ENCODE measurements at places on chromosomes 16 and 17.
A peak's percentile ranks its signal among the peaks of the same experiment; 100 is the strongest.

- DNase-seq: peak; percentile 30
These were observed 68.2 kb downstream of the SREBF1 start for GRCh38 chr17:17768424-17769088.

DNA sequence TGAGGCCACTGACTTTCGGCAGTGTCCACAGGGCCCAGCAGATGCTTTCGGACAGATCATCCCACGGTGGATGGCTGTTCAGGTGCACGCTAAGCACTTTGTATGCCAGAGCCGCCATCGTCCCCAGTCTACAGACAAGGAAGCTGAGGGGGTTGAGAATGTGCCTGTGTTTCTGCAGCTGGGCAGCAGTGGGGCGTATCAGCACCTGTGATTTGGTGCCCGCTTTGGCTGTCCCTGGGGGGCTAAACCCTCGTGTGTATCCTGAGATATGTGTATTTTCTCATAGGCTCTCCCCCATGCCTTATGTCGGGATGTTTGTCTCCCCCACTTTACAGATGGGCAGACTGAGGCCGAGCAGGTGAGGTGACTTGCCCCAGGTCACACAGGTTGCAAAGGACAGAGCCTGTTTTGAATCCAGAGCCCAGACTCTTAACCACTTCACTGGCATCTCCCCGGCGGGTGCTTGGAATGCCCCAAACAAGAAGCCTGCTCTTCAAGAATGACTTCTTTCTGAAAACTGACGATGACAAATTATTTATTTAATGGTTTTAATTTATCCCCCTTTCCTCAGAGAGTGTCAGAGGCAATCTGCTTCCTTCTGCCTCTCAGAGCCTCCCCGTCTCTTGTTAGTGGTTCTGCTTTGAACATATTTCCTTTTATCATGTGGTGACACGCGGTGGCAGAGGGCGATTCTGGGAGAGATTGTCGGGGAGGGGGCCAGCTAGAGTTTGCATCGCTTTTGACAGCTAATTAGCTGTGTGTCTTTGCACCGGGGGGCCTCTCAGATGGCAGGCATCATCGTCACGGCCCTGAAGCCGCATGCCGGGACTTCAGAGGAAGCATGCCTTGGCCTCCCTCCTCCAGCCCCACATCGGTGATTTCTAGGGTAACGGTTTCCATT is 149.6 kb upstream of the CIBAR2 start:
- no peak for DNase-seq

- peak; percentile 21 for DNase-seq
These were observed at the start of gene PMFBP1 for GRCh38 chr16:72172105-72173034. Gene PMFBP1, minus strand, starts transcription at chr16:72172155. Its CDS starts 947 bp downstream, at chr16:72171208.

GRCh38 chr17:76695059-76695831 is 15.5 kb downstream of the MXRA7 start:
- DNase-seq: no peak

DNA sequence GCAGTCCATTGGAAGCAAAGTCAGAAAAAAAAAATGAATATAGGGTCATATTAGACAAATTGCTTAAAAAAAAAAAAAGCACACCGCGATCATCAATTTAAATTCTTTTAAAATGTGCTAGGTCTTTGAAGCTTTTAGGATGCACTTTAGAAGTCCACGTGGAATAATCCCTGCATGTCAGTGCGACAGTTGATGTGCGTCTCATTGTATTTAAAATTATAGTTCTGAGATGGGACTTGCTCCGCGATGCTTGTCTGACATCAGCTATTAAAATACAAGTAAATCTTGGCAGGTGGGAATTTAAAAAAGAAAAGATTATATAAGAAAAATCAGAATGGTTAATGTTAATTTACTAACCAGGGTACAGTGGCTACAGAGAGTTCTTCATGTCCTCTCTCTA is 105.2 kb downstream of the RBFOX1 start:
- no peak for DNase-seq

GRCh38 chr17:29178750-29179231 is 1.4 kb downstream of the MYO18A start:
- peak; percentile 29 for DNase-seq

GRCh38 chr17:75240394-75241142 is 20.8 kb downstream of the GGA3 start:
- DNase-seq: peak; percentile 45

GRCh38 chr16:71367241-71367976 is 8.9 kb downstream of the CALB2 start:
- DNase-seq: peak; percentile 43

DNA sequence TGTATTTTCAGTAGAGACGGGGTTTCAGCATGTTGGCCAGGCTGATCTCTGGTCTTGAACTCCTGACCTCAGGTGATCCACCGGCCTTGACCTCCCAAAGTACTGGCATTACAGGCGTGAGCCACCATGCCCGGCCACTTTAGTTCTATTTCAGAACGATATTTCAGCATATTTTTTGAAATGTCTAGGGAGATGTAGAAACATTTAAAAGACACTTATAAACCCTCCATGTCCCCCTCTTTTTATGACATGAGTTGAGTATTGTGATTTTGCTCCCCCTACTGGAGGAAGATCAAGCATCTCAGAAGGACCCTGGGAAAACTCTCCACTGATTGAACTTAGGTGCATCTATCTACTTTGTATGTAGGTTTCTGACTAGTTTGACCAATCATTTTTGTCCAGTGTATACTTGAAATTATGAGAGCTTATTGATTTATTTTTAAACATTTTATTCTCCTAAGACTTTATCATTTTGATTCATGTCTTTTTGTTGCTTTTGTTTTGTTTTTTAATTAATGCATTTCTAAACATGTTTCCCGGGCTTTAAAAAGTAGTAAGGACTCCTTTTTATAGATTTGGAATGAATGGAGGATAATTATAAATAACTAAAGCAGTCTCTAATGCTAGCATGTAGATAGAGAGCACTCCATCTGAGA is 105.1 kb downstream of the CHD9 start:
- DNase-seq: no peak

DNA sequence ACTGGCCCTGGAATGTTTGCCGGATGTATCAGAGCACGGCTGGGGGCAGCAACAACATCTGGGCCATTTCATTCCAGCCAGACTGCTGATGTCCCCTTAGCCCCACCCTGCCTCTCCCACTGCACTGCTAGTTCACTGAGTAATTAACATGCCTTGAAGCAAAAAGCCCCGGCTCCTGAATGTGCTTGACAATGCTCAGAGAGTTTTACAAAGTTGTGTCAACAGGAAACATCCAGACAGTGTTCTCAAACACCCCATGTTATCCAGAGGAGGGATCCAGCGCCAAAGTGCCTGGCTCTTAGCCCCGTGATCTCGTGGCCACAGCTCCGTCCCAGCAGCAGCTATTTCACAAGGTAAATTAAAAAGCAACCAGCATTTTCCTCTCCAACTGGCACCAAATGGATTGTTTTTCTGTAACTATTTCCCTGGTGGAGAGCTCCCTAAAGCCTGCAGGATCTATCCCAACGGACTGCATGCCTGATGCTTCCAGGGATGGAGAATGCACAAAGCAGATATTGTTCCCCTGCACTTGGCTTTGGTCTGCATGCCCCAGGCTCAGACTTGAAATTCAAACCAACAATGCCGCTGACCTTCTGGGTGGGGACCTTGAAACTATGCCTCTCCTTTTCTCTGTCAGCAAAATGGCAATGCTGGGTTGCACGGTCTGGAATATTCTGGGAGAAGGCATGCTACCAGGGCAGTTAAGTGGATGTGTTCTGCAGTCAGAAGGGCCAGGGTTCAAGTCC is 115.6 kb upstream of the CDH5 start:
- no peak for DNase-seq
